ENCODE measurements at places on chromosomes 6 and 20. TPM values are rescaled to one million over a fixed set of nuclear protein-coding genes. Genes with fewer than 3 reads are reported as not detected.

DNA sequence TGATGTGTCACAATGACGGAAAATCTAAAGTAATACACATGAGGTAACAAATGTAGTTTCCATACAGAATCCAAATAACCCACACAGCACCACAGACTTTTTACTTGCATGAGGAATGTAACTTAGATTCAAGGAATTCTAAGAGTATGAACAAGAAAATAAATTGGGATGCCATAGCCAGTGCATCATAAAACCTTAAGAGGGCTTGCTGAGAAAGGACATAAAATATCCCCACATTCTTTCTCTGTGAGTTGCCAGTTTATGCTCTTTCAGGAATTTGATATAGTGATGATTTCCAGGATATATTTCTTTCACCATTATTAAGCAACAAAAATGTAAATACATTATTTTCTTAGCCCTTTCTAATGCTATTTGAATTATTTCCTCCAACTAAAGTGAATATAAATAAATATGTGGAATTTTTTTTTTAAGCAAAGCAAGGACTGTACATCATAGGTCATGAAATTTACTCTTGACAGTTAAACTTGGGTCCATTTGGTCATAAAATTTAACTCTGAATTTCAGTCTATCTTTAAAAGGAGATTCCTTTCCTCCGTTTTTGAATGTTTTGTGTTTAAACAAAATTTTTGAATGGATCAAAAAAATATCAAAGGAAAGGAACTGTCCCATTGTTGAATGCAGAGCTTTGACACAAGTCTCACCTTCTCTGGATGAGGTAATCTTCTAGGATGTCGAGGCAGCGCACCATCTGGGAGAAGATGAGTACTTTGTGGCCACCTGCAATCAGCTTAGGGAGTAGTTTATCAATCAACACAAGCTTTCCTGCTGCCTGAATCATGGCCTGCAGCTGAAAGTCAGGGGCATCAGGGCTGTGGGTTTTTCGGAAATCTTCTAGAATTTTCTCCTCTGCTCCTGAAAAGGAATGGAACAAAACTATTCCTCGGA, 116.3 kb upstream of the EMILIN3 start:
- peak; percentile 6 for DNase-seq
- H3K27ac ChIP-seq: no peak overlapping the region
- no peaks in the 10 kb centered on the region for H3K27me3 ChIP-seq
- H3K4me1 ChIP-seq: no peaks in the 10 kb centered on the region
- no peak overlapping the region for H3K4me3 ChIP-seq

GRCh38 chr6:39642270-39642669, 82.9 kb downstream of the KIF6 start:
- no peak overlapping the region for H3K4me3 ChIP-seq
- no peaks in the 10 kb centered on the region for H3K4me1 ChIP-seq
- DNase-seq: no peak
- H3K27ac ChIP-seq: no peak overlapping the region
- H3K27me3 ChIP-seq: no peaks in the 10 kb centered on the region

DNA sequence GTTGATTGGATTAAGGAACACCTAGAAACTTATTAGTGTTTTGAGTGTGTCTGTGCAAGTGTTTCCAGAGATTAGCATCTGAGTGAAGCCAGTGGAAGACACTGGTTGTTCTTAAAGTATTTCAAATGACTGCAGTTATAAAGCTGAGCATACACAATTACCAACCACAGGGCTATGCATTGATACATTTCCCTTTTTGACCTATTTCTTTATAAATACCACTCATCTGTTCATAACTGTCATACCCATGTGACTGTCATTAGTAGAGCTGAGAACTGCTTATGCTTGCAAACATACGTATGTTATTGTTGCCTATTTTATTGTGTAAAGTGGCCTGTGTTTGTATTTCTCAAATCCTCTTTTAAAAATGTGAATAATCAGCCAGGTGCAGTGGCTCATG, 15.3 kb upstream of the ZC3H12D start:
- peaks cover 5% of the 10 kb centered on the region for H3K4me1 ChIP-seq
- no peak overlapping the region for H3K4me3 ChIP-seq
- no peak overlapping the region for H3K27ac ChIP-seq

DNA sequence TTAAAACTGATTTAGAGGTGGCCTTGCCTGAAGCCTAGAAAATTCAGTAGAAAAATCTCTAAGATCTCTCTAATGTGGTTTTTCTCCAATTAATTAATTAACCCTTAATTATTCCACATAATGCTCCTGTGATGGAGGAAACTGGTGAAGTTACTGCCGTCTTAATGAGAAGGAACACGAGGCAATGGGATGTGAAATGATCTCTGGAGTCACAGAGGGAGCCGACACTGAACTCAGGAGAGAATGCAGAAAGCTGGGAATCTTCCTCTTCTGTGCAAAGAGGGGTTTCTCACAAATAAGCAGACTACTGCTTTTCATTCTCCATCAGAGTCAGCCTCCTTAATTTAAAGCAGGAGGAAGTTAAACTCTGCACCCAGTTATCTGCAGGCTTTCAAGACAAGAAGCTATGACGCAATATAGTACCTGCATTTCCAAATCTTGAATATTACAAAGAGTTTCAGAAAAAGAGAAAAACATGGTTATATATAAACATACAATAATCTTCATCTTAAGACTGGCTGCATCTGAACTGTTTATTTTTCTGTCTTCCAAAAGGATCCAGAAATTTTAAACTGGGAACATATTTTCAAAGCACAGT, 18.1 kb upstream of the SNRPB2 start:
- no peak overlapping the region for H3K27ac ChIP-seq
- peak; percentile 13 for DNase-seq
- H3K4me1 ChIP-seq: no peaks in the 10 kb centered on the region
- H3K36me3 ChIP-seq: no peaks in the 10 kb centered on the region

The FAM217A gene
- not detected for total RNA-seq

- H3K4me3 ChIP-seq: no peak overlapping the region
- H3K4me1 ChIP-seq: no peaks in the 10 kb centered on the region
- no peaks in the 10 kb centered on the region for H3K36me3 ChIP-seq
- peaks cover 13% of the 10 kb centered on the region for H3K27me3 ChIP-seq
- DNase-seq: no peak
Measured at GRCh38 chr20:13910492-13910891, 79.9 kb downstream of the SEL1L2 start.

DNA sequence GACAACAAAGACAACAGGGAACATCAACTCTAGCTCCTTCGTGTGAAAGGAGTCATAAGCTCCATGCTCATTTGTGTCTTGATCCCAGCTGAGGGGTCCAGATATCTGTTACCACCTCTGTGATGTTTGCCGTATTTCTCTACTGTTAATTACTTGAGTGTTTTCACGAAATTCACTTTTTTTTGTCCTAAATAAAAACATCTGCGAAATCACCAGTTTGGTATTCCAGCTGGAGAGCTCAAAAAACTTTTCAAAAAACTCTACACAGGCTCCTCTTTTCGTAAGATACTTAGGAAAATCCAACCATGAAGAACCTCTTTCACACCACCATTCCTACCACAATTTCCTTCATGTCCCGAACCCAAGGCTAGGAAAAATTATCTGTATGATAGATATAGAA, 25.3 kb downstream of the TRAF3IP2 start:
- DNase-seq: no peak
- H3K4me3 ChIP-seq: no peak overlapping the region
- no peaks in the 10 kb centered on the region for H3K27me3 ChIP-seq
- H3K36me3 ChIP-seq: peaks cover 56% of the 10 kb centered on the region
- peaks cover 37% of the 10 kb centered on the region for H3K4me1 ChIP-seq
- no peak overlapping the region for H3K27ac ChIP-seq

The MRAP2 gene
- total RNA-seq: 0.15 TPM

DNA sequence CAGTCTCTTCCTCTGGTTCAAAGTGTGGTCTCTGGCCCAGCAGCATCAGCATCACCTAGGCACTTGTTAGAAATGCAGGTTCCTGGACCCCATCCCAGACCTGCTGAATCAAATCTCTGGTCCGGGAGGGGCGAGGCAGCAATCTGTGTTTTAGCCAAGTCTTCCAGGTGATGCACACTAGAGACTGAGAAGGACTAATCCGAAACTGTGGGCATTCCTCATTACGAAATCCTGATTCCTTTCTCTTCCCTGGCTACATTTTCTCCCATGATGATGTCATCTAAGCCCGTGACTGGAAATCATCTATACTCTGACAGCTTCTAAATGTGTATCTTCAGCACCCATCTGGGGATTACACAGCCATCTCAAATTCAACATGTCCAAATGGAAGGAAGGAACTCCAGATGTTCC, 39.7 kb upstream of the PRND start:
- H3K4me3 ChIP-seq: no peak overlapping the region
- peaks cover 32% of the 10 kb centered on the region for H3K4me1 ChIP-seq
- DNase-seq: peak; percentile 90

The MYMX gene
- total RNA-seq: not detected

The CST2 gene
- total RNA-seq: not detected

The TNFRSF21 gene
- total RNA-seq: 19.3 TPM

All from MCF 10A (cell line).